ENCODE measurements at places on chromosomes 2 and 18.

DNA sequence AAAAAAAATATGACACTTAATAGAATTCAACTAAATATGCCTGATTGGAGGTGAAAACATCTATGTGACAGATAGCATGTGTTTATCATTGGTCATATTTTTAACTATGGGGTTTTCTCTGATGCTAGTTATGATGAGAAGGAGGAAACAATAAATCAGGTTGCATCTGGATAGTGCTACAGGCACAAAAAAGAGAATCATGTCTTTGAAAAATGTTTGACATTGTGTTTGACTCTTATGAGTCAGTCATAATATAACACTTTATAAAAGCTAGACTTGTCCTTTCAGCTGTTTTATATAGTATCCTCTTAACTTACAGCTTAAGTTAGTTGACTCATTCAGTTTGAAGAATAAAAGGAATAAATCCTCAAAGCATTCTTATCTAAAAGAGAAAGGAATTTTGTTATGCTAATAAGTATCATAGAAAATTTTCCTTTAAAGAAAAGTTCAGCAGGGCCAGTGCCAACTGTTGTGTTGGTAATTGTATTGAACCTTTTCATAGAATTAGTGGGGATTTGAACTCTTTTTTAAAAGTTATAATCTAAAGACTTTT is 78.4 kb upstream of the UBXN4 start:
- DNase-seq, result no peak

DNA sequence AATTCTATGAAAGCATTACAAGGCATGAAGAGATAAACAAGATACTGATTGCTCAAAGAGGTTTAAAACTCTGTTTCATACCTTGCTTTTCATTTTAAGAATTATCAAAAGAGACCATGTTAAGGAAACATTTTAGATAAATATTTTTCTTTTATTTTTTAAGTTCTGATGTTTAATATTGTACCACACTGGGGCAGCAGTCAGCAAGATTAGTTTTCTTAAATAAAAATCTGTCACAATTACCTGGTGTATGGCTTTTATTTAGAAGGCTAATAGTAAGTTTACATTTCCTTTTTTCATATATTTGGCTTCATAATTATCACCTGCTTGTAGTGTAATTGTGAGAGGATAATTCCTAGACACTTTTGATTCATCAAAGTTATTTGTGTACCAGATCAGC is 46.4 kb downstream of the ZNF804A start:
- no peak for DNase-seq

DNA sequence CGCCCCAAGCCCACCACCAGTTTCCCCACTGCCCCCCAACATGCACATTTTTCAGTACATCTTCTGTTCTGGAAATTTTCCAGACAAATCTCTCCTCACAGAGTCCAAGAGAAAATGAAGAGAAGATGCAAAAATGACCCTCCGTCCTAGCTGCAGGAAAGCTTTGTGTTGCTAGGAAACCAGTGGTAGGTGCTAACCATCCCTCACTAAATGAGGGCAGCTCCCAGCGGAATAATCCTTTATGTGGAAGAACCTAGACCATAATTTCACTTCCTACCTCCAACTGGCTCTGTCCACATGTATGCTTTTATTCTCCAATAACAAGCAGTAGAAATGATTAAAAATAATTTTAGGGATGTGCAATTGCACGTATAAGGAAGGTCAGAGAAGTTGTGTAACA is 311.9 kb upstream of the EPHA4 start:
- DNase-seq, result no peak

GRCh38 chr2:141438536-141438935 is 692.3 kb downstream of the LRP1B start:
- DNase-seq, result no peak

GRCh38 chr2:96907115-96908041 is 37.5 kb upstream of the SEMA4C start:
- DNase-seq, result no peak

GRCh38 chr18:13136056-13136903 is 82.3 kb upstream of the LDLRAD4 start:
- DNase-seq, result no peak

GRCh38 chr2:10659898-10660568 is 29.7 kb downstream of the NOL10 start:
- DNase-seq, result no peak

DNA sequence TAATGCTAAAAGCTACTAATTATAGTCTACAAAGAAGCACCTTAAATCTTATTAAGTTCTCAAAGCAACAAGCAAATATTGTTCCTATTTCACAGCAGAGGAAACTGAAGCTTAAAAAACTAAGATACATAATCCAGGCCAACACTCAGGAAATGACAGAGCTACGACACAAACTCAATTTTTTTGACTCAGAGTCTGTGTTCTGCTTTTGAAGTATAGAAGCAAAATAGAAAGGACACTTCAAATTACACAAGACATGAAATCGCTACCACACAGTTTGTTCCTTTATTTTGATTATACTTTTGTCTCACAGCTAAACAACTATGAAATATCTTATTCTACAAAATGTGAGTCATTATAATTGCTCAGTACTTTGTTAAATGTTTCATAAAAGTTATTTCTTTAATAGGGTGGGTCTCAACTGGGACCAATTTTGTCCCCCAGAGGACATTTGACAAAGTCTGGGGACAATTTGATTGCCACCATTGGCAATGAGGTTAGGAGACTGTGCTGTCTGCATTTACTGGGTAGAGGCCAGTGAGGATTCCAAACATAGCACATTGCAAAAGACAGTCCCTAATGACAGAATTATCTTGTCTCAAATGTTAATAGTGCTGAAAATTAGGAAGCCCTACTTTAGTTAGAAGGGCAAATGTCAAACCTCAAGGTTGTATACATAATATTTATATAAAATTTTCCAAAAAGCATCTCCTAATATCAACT is 101.5 kb upstream of the GRB14 start:
- no peak for DNase-seq

DNA sequence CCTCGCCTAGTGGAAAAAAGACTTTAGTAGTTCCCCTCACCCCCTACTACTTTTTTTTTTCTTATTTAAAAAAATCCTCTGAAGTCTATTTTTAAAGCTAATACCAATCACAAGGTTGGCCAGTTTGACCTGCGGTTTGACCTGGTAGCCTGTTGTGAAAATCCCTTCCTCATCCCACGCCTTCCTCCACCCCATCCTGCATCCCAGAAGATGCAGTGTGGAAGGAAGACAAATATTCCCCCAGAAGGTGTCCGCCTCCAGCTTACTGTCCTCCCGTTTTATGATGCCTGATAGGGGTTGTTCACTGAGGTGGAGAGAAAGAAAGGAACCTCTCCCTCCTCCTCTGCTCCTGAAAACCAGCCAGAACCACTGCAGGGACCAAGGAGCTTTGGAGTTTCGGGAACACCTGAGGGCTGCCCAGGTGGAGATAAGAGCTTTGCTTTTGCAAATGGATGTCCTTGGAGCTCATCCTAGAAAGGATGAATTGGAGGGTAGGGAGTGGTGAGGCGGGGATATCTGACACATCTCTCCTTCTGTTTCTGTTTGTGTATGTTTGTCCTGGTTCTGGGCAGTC is 909 bp downstream of the ATP6V1C2 start:
- DNase-seq, result no peak

DNA sequence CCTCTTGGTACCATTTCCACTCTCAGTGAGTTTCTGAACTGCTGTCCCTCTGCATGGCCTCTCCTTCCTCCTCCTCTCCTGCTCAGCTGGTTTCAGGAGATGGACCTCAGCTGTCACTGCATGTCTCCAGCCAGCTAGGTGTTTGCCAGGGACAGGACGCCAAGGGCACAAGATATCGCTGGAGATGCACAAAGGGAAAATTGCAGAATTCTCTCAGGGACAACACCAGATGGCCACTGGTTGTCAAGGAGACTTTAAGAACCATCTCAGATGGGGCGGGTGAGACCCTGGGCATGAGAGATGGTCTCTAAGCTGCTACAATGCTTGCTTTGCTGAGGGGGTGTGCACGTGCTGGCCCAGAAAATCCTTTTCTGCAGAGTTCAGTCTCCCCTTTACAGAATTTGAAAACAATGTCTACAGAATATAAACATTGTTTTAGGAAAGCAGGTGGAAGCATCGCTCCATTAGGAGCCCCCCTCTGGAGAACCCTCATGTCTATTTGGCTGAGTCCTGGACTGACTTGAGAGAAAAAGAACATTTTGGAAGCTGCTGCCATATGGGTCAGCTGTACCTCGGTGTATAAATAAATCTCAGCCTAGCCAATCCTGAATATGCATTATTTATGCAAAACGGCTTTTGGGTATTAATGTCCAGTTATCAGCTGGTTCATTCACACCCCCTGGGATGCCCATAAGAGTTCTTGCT is 57.8 kb upstream of the SPP2 start:
- no peak for DNase-seq

GRCh38 chr2:174748948-174749347 is 15.3 kb downstream of the CHRNA1 start:
- peak; percentile 46 for DNase-seq

DNA sequence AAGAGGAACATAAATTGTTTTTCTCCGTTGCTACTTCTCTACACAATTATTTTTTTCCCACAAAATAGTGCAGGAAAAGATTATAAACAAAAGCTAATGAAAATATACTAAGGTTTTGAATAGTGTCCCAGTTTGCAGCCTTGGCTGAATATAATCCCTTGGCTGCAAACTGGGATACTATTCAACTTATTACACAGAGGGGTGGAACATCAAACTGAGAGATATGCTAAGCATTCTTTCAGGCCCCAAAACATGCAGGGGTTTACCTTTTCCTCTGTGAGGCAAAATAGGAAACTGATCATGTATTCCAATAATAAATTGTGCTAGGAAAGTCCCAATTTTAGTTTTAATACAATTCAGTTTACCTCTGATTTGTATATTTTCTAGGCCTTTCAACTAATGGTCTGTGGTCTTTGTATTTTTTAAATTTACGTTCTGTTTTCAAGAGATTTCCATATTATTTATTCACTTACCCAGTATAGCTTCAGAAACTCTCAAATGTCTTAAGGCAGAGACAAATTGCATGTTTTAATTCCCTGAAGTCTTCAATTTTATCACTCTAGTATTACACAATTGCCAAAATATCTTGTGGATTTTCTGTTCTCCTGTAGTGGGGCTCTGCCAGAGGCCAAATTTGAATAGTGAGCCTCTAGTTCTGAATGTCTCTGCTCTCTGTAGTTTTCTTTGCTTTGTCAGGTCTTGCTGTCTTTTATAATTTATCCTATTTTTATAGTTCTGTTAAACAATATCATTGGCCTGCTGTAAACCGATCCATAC is 63.9 kb downstream of the PPP1R1C start:
- no peak for DNase-seq

- DNase-seq, result no peak
These were observed 122.0 kb upstream of the MYCN start for GRCh38 chr2:15818318-15818753.

DNA sequence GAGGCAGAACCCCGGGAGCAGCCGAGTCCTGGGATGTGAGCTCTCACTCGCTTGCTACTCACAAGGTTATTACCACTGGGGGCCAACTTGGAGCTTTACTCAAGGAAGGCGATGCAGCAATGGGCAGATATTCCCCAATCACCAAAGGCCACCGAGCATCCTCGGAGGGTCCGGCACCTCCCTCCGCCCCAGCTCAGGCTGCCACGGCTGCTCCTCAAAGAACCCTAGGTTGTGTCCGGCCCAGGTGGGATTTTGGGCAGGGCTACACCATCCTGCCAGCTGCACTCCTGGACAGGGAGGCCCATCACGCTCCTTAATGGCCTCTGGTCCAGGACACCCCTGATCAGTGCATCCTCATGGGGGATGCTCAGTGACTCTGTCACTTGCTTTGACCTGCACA is 24.8 kb downstream of the FBLN7 start:
- no peak for DNase-seq

GRCh38 chr2:232444409-232445148 is 11.4 kb upstream of the ALPI start:
- DNase-seq, result no peak

GRCh38 chr2:83650898-83651297 is 808.2 kb downstream of the SUCLG1 start:
- DNase-seq, result no peak

GRCh38 chr2:239225371-239225851 is 175.4 kb downstream of the HDAC4 start:
- no peak for DNase-seq

- no peak for DNase-seq
These were observed 14.3 kb upstream of the CCDC85A start for GRCh38 chr2:56169521-56169920.

DNA sequence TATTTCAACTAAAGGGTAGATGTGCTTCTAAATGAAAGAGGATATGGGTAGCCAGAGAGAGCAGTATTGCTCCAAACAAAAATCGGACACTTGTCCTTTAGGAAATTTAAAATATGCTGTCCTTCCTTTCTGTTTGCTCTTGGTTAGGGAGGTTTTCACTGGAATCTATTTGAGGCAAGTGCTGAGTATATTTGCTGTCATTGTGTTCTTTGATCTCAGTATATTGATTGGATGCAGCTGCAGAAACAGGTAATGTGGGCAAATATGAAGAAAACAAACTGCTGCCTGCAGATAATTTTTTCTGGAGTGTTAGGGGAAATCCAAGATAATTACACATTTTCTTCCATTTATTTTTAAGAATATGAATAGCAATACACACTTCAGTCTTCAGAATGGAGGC is 410.2 kb downstream of the NCKAP5 start:
- no peak for DNase-seq

DNA sequence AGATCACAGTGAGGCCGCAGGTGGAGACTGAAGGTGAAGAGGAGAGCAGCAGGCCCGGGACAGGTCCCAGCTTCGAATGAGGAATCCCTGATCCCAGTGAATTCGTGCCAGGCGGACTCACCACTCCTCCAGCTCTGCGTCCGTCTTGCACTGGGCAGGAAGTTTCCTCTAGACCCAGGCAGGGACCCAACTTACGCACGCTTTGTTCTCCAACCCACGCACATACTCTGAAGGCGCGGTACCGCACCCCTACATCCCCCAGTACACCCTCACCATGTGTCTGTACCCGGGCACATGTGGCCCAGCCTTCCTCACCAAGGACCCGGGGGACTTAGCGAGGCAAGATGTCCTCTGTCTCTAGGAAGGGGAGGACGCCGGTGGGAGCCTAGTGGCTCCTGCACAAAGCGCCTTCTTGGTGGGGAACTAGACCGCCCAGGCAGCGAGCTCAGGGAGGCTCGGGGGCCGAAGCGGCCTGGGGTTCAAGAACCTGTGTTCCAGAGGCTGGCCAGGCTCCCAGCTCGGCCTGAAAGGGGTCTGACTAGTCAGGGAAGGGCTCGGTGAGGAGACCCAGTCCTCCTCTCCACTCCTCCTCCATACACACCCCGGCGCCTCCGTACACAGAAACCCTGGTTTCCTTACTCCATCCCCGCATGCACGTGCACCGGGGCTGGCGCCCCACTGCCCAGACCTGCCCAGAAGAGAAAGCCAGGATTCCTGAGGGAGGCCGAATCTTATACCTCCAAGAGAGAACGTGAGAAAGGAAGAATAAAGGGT is 38.3 kb upstream of the ATP6V1B1 start:
- DNase-seq, result no peak

- no peak for DNase-seq
These were observed 35.1 kb downstream of the EVA1A start for GRCh38 chr2:75525434-75526310.

- no peak for DNase-seq
These were observed 90.0 kb downstream of the SEPTIN10 start for GRCh38 chr2:109523536-109524361.

DNA sequence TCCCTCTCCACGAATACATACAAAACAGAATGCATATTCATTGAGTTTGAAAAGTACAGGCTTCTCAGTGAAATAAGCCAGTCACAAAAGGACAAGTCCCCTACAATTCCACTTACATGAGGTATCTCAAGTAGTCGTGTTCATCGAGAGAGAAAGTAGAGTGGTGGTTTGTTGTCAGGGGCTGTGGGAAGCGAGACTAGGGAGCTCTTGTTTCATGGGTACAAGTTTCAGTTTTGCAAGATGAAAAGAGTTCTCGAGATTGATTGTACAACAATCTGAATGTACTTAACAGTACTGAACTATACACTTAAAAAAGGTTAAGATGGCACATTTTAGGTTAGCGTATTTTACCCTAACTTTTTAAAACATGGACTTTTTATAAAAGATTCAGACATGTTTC is 71.5 kb upstream of the TTC39C start:
- no peak for DNase-seq
